NCI-H1694 treated with DMSO at 0.1 percent for 48 hours (cell line): ENCODE measurements at places on chromosomes 2 and 18.

DNA sequence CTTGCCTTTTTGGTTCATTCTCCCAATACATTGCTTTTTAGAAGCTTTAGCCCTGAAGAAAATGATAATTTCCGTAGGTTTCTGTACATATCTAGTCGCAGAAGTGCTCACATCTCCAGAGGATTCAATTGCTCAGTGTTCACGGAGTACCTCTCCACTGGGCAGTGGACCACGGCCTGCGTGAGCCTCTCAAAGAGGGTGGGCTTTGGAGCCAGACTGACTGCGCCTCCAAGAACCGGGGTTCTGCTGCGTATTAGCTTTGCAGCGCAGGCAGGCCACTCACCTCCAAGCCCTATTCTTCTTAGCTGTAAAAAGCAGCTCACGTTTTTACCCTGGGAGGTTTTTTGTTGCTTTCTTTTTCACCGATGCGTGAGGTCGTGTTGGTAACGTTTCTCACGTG is 35.4 kb downstream of the NTSR2 start:
- DNase-seq = no peak

- no peak for DNase-seq
Observed at GRCh38 chr18:6120820-6121279, 225.5 kb upstream of the TMEM200C start.

GRCh38 chr2:213159768-213160167 is 8.4 kb upstream of the IKZF2 start:
- no peak for DNase-seq

- no peak for DNase-seq
Observed at GRCh38 chr18:39741755-39742466, 2176.3 kb upstream of the CELF4 start.
